A549 (cell line): ENCODE measurements at places on chromosomes 7 and 10. TPM values are rescaled to one million over a fixed set of nuclear protein-coding genes. Genes with fewer than 3 reads are reported as not detected.

GRCh38 chr10:131178521-131179331 lies 132.8 kb downstream of the TCERG1L start:
- no peak for DNase-seq

DNA sequence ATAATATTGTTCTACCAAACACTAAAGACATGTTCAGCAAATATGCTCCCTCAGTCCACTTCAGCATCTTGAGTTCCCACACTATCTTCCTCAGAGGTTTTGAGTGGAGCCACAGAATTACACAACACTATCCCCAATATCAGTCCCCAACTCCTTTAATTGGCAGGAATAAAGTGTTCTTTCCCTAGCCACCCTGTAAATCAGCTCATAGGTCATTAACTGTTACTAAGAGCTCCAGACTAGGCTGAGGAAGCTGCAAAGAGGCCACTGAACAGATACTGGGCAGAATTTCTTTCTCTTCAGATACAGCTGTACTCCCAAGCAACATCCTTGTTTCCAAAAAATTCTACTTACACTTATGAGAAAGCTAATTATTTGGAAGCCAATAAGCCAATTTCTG lies 11.6 kb upstream of the KAT6B start:
- DNase-seq: no peak

The AVPI1 gene
- 58.4 to 72.3 TPM (median 70.3 TPM) in 3 replicates for polyA plus RNA-seq

GRCh38 chr10:33344676-33345075 lies 10.2 kb upstream of the NRP1 start:
- no peak for DNase-seq

DNA sequence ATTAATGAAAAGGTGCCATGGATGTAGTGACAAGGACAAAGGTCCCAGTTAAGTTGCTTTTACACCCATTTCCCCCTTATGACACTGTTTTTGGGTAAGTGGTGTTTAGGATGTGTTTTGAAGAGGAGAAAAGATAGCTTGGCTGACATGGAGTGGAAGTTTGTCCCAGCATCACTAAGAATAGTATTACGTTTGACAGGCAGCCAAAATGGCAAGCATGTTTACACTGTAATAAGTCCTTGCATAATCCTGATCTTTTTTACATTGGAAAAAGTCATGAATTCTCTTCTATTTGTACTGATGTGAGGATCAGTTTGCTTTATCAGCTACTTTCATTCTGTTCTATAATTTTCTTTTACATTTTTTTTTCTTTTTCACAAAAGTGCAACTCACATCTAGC lies 137.8 kb downstream of the CHRM2 start:
- no peak for DNase-seq

- DNase-seq: no peak
These were observed 17.5 kb upstream of the CPVL start for GRCh38 chr7:29163854-29164253.

GRCh38 chr10:61047081-61047480 lies 103.1 kb upstream of the RHOBTB1 start:
- no peak for DNase-seq

GRCh38 chr10:7233259-7233991 lies 177.4 kb downstream of the SFMBT2 start:
- no peak for DNase-seq

The DNAJC12 gene
- polyA plus RNA-seq: 13.1 to 19.8 TPM (median 19.1 TPM) in 3 replicates

- no peak for DNase-seq
These were observed 3.1 kb downstream of the VSIR start for GRCh38 chr10:71770255-71770654.

The TUBAL3 gene
- 0.34 to 0.37 TPM (median 0.36 TPM) in 3 replicates for polyA plus RNA-seq

GRCh38 chr10:128485701-128486235 lies 359.5 kb upstream of the MKI67 start:
- DNase-seq: no peak

The CALML3 gene
- not detected in 3 replicates for polyA plus RNA-seq

The STRIP2 gene
- 4.7 to 7.2 TPM (median 5.7 TPM) in 3 replicates for polyA plus RNA-seq

DNA sequence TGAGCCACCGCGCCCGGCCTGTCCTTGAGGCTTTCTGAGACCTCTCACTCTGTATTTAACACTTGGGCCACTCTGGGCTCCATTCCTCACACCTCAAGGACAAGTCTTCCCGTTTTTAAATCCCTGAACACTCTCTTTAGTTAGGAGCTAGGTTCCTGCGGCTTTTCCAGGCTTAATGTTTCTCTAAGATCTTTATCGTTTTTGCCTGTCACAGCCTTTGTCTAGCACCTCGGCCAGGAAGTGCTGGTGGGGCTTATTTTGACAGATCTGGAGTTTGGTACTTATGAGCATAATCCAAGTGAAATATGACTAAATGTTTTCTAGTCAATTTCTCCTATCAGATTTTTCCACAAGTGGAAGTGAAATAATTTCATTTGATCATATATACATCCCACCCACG lies 186.6 kb downstream of the DPY19L1 start:
- DNase-seq: no peak

DNA sequence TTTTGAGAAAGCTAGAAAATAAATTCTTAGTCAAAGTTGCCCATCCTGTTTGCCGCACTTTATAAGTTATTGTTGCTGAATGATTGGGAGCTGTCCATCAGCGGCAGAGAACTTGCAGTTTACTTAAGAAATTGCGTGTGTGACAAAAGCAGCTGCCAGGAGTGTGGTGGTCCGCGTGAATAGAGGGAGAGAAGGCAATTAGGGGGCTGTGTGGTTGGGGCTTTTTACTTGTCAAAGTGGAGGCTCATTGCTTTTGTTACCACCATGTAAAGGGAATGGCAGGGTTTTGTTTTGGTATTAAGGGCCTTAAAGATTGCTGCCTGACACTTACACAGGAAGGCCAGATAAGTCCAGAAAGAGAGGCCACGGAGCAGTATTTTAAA lies 177.8 kb downstream of the TCF7L2 start:
- no peak for DNase-seq
